ENCODE measurements at places on chromosomes 5 and 9.

- DNase-seq = no peak
Observed at GRCh38 chr9:127746959-127747569, 12.0 kb upstream of the TOR2A start.

GRCh38 chr9:38035873-38036272 is 33.2 kb downstream of the SHB start:
- peak; percentile 59 for DNase-seq

GRCh38 chr5:153496835-153497234 is 6.4 kb downstream of the GRIA1 start:
- peak; percentile 12 for DNase-seq

DNA sequence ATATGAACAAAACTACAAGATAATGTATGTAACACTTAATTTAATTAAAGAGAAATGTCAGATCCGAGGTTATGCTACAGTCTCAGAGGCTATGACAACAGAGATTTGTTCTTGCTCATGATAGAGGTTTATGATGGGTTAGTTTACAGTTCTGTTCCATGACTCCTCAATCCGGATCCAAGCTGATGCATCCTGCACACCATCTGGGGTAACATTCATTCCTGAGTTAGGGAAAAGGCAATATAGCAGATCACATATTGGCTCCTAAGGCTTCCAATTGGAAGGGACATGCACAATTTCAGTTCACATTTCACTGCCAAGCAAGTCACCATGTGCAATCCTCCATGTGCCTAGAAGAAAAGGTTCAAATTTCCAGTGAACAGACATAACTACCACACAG is 40.4 kb downstream of the ABLIM3 start:
- no peak for DNase-seq

DNA sequence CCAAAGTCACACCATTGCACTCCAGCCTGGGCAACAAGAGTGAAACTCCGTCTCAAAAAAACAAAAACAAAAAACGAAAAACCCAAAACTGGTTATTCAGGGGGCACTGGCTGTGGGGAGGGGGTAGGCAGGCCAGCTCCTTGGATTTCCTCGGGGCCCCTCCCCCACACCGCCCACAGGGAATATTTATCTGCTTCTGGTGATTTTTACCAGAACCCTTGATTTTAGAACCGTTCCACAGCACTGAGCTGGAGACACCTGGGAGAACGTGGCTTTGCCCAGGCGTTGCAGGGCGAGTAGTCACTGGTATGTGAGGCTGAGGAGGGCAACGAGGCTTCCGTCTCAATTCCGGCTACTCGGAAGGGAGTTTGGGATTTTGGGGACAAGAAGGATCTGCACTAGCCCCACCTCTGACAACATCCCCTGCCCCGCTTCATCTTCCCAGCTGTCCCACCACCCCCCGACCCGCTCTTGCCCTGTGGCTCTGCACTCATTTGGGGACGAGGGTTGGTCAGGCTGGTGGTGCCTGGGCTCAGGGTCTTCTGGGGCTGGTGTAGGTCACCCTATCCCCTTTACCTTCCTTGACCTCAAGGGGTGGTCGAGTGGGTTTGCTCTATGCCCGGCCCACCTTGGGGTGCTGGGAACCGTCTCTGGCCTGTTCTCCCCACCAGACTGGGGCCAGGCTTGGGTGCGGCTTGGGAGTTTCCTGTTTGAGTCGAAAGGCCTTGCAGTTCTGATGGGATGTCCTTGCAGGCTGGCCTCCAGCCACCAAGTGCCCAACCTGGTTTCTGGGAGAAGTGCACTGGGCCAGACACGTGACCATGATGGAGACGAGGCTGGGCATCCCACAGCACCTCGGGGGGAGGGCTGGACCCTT is 3.5 kb downstream of the AHRR start:
- DNase-seq = no peak

GRCh38 chr5:109900911-109901627 is 211.3 kb downstream of the MAN2A1 start:
- DNase-seq = peak; percentile 13

- no peak for DNase-seq
Observed at GRCh38 chr5:142875936-142876335, 105.8 kb downstream of the ARHGAP26 start.

- no peak for DNase-seq
Observed at GRCh38 chr5:5404381-5404780, 18.1 kb upstream of the ICE1 start.

DNA sequence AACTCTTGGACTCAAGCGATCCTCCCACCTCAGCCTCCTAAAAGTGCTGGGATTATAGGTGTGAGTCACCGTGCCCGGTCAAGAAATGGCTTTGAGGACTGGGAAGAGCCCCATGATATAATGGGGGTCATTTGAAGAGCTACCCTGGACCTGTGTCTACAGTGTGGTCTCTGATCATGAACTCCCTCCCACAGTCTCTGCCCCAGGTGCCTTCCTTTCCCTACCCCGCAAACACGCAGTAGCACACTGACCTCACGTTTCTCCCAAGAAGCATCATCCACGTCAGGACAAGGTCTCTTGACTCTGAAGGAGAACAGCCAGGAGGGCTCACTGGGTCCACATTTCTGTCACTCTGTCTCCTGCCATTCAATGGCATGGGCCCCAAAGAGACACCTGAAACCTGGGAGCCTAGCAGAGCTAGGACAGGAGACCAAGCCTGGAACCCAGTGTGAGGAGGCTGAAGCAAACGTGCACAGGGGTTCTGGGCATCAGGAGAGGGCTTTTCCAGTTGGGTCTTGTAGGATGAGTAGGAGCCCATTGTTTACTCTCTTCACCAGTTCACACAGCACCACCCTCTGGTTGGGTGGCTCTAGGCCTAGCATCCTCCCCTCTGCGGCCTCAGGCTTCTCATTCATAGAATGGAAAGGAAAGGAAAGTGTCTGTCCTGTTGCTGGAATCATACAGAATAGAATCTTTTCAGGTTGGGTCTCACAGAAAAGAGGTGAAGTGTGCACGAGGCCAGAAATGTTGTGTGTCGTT is 23.0 kb downstream of the PRRX2 start:
- DNase-seq = no peak

DNA sequence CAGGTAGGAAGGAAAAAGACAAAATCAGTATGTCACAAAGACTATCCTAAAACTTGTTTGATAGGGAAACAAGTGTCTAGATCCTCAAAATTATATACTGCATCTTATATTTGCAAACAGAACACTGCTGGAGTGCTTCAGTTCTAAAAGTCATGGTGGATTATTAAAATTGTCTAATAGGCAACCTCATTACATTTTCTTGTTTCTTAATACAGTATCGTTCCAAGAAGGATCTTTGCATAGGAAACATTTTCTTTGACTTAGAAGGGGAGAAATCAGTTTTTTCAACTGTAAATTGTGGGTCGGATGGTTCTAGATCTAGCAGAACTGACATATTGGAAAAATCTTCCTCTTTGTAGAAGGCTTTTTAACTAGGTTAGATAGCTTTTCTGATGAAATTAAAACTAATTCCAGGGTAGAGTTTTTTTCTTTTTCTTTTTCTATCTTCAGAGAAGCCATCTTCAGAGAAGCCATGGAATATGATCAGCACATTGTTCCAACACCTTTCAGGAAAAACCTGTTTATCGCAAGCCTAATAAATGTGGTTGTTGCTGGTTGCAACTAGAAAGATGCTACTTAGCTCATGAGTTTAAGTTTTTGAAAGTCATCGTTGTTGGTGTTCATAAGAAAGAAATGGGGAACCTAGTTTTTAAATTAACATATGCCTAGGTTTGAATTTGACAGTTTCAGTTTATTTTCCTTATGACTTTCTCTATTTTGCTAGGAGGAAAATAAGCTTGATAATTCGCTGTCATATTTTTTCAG is 7.4 kb downstream of the CPEB4 start:
- DNase-seq = no peak

GRCh38 chr9:128836509-128837145 is 7.0 kb upstream of the SPOUT1 start:
- no peak for DNase-seq

- no peak for DNase-seq
Observed at GRCh38 chr9:16763946-16764345, 106.5 kb downstream of the BNC2 start.

- DNase-seq = no peak
Observed at GRCh38 chr9:2623288-2624050, 1.9 kb downstream of the VLDLR start.

- DNase-seq = no peak
Observed at GRCh38 chr9:88972401-88972800, 18.9 kb upstream of the S1PR3 start.

GRCh38 chr9:138063033-138063432 is 185.5 kb downstream of the CACNA1B start:
- DNase-seq = no peak

- no peak for DNase-seq
Observed at GRCh38 chr9:121744687-121745395, 93.4 kb downstream of the DAB2IP start.

DNA sequence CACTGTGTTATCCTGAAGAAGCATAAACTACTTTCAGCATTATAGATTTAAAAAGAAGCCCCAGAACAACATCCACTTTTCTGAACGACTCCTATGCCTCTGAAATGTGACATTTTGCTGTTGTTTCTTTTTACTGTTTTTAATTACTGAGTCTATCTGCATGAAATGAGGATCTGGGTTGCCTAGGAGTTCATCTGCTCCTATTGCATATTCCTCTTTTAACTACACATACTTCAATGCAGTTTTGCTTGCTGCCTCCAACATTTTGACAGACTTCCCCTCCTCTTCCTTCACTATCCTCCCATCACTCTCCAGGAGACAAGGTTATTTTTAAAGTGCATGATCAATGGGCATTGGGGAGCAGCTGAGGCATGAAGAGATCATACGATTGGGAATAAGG is 164.5 kb downstream of the TMC1 start:
- DNase-seq = no peak

Measured in LoVo (cell line).